ENCODE measurements at places on chromosomes 13 and 19.

- no peak for DNase-seq
Observed at GRCh38 chr19:55087542-55087901, 11.9 kb downstream of the EPS8L1 start.

- DNase-seq = no peak
Observed at GRCh38 chr19:13120817-13121216, 2.8 kb downstream of the NACC1 start.

GRCh38 chr13:37646531-37646930 lies 48.0 kb upstream of the POSTN start:
- DNase-seq = no peak

DNA sequence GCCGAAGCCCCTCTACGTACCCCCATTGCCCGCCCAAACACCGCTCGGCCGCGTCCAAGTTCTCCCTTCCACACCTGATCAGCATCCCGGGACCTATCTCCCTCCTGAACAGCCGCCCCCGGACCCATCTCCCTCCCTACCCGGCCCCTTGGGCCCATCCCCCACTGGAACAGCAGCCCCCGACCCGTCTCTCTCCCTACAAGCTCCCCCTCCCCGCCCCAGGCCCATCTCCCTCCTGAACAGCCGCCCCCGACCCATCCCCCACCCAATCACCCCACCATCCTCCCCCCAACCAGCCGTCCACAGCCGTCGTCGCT lies 610 bp downstream of the ZSCAN1 start:
- DNase-seq = no peak

GRCh38 chr13:98370806-98371515 lies 193.9 kb upstream of the RNF113B start:
- no peak for DNase-seq

DNA sequence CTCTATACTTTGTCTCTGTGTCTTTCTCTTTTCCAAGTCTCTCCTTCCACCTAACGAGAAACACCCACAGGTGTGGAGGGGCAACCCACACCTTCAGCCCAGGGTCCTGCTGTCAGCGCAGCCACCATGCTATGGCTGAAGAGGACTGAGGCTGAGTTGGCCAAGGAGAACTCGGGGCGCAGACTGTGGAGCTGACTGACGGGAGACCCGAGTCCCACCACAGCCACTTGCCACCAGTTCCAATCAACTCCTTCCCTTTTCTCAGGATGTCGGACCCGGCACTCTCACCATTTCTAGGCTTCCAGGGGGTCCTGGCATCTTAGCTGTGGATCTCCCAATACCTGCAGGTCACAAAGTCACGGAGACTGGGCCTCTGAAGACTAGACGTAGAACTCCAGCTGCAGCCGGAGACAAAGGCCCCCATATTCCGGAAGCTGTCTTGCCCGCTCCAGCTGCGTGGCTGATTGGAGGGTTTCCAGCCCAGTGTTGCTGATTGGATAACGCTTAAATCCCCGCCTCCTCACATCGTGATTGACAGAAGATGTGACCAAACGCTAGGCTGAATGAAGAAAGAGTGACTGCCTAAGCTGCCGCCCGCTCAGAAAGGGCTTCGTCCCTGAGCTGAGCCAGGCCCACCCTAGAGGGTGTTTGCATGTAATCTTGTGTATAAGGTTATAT lies 63.6 kb downstream of the ZNF429 start:
- DNase-seq = peak; percentile 80

- DNase-seq = no peak
Observed at GRCh38 chr19:45439569-45440258, 16.0 kb upstream of the ERCC1 start.

DNA sequence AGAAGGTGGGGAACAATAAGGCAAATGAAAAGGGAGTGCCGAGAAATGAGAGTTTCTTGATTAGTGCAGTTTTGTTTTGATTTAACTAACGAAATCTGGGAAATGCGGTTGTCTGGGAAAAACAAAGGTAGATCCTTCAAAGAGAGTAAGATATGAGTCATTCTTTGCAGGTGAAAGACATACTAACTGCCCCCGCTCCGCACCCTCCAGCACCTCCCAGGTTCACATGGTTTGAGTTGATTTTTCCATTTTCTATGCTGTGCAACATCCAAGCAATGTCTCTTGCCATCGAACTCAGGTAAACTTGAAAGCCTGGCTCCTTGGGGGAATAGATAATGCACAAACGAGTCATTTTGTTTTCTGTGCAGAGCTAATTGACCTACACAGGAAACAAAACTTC lies 84.1 kb upstream of the KLF12 start:
- no peak for DNase-seq

DNA sequence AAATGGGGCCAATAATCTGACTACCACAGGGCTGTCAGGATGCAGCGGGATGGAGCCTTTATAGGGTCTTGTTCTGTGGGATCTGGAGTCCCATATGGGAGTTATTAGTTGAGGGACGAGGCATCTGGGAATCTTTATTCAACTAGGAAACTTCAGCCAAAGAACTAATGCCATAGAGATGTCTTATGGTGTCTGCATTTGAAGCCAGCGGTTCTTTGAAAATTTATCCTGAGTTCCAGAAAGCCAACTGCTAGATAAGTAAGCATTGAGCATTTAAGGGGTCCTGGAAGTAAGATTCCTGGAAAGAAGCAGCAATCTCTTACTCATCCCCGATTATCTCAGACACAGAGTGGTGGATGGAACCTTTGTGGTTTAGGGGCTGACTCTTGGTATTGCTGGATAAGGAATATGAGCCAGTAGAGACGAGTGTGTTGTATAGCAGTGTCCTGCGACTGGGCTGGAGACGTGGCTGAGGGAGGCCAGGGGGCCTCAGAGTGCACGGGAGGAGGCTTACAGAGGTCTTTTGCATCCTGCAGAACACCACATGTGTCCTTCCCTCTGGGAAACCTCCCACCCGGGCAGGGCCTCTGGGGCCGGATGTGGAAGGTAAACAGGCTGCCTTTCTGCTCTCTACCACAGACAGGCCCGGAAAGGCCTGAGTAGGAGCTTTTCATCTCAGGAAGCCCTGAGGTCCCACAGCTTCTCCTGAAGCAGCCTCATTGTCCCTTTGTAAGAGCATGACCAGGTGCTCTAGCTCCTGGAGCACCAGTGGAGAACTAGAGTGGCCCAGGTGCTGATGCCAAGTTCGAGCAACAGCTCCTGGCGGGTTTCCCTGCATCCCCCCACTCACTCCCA lies 28.8 kb downstream of the ACTN4 start:
- DNase-seq = no peak

DNA sequence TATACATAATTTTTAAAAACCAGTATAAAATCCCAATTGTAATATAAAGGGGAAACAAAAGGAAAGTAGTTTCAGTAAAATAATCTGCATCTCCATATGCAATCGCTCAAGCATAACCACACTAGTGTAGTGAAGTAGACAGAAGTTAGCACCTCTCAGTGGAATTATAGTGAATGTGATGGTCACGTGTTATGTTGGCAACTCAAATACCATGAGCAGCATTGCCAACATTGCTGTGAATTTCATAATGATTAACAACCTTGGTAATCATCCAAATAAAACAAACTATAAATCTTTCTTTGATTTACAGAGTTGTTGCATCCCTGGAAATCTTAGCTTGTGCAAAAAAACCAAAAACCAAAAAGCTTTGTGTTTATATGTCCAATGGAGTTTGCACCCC lies 77.3 kb upstream of the SIAH3 start:
- DNase-seq = no peak

Data from NCI-H1436 treated with DMSO at 0.1 percent for 48 hours (cell line).